ENCODE measurements at places on chromosomes 3 and 15. TPM values are rescaled to one million over a fixed set of nuclear protein-coding genes. Genes with fewer than 3 reads are reported as not detected.

The SCAANT1 gene
- not detected for polyA plus RNA-seq

The HRG gene
- not detected for polyA plus RNA-seq

The GNB4 gene
- 10.9 TPM for polyA plus RNA-seq

The ARPP21 gene
- not detected for polyA plus RNA-seq

The HTR3E gene
- polyA plus RNA-seq = not detected

The STARD5 gene
- 2.1 TPM for polyA plus RNA-seq

The SRGAP3 gene
- 1.4 TPM for polyA plus RNA-seq

The VGLL3 gene
- 4.9 TPM for polyA plus RNA-seq

The RNF123 gene
- polyA plus RNA-seq = 16.1 TPM

The SUCLG2 gene
- 42.4 TPM for polyA plus RNA-seq

The CHRD gene
- 0.13 TPM for polyA plus RNA-seq

The REC114 gene
- not detected for polyA plus RNA-seq

The CP gene
- 2.6 TPM for polyA plus RNA-seq

The LRRC31 gene
- not detected for polyA plus RNA-seq

The ZPLD1 gene
- 0.05 TPM for polyA plus RNA-seq

The C2CD4A gene
- polyA plus RNA-seq = 0.10 TPM

The TMEM40 gene
- polyA plus RNA-seq = 0.07 TPM

The LRRC49 gene
- 11.4 TPM for polyA plus RNA-seq

The ST3GAL6 gene
- polyA plus RNA-seq = 1.4 TPM

The VPS18 gene
- polyA plus RNA-seq = 15.2 TPM

The ITIH1 gene
- polyA plus RNA-seq = not detected

The GLDN gene
- polyA plus RNA-seq = not detected

The MSL2 gene
- 10.2 TPM for polyA plus RNA-seq

The ELL3 gene
- 1.4 TPM for polyA plus RNA-seq

The GABRR3 gene
- polyA plus RNA-seq = not detected

The CHRNA3 gene
- polyA plus RNA-seq = 0.22 TPM

The RBM15B gene
- polyA plus RNA-seq = 18.0 TPM

The RPUSD3 gene
- 44.5 TPM for polyA plus RNA-seq

The CHAC1 gene
- 4.5 TPM for polyA plus RNA-seq

The CILP gene
- 0.09 TPM for polyA plus RNA-seq

The TRIM42 gene
- not detected for polyA plus RNA-seq
